ENCODE measurements at places on chromosomes 3 and 15.

GRCh38 chr3:47989981-47990440 is 26.2 kb downstream of the MAP4 start:
- DNase-seq: peak; percentile 38

- no peak for DNase-seq
Measured at GRCh38 chr3:130411320-130411719, 65.8 kb downstream of the COL6A5 start.

DNA sequence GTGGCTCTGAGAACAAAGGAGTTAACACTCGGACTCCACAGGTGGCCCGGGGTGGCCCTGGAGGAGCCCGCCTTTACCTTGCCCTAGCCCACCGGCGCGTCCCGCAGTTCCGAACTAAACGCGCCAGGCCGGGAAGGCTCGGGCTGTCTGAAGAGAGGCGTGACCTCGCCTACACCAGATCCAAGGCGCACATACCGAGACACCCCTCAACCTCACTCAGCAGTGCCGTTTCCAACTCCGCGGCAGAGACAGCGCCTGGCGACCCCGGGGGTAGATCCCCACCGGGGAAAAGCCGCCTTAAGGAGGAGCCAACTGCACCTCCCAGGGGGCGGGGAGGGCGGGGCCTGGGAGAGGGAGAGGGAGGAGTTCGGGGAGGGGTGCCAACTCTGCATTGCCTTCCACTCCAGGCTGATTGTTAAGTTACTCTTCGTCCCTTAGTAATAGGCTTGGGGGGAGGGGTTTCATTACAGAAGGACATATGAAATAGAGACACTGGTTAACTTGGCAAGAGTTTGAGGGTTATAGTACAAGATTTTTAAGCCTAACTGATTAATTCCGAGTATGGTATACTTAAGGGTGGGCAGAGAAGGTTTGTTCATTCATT is at the start of gene DLG1:
Gene DLG1 (minus strand): TSS at position 272 of the 604 bp plus-strand sequence. CDS start 1,408 bp downstream, outside the sequence.
- peak; percentile 67 for DNase-seq

DNA sequence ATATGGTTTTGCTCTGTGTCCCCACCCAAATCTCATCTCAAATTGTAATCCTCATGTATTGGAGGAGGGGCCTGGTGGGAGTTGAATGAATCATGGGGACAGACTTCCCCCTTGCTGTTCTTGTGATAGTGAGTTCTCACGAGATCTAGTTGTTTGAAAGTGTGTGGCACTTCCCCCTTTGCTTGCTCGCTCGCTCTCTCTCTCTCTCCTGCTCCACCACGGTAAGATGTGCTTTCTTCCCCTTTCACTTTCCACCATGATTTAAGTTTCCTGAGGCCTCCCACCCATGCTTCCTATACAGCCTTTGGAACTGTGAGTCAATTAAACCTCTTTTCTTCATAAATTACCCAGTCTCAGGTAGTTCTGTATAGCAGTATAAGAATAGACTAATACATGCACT is 60.7 kb downstream of the GSK3B start:
- DNase-seq: no peak

GRCh38 chr3:105166893-105167292 is 199.8 kb upstream of the ALCAM start:
- no peak for DNase-seq

DNA sequence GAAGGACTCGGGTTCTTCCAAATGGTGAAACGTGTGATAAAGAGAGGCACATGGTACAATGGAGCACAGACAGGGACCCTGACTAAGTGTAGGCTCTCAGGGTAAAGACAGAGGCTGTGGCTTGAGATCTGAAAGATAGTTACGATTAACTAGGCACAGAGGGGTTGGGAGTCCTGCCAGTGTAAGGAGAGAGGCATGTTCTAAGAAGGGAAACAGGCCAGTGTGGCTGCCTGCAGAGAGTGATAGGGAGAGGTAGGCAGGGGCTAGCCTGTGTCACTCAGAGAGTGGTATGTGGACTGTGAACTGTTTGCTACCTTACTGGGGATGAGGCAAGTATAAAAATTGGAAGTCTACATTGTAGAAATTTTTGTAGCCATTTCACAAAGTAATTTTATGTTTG is 109.5 kb downstream of the PEX5L start:
- no peak for DNase-seq

DNA sequence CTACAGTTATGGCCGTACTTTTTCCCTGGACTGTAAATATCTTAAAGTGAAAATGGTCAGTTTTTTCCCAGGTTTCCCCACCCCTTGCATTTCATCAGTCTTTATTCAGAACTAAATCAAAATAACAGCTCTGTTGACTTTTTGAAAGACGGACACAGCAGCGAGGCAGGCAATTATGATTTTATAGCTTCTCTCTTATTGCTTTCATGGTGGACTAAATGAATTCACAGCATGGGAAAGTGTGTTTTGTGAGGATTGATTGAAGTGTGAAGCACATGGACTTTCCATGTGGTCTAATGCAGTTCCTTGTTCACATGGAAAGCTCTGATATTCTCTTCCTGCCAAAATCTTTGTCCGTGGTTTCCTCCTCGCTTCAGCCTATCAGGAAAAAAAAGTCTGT is 268.7 kb upstream of the ARL6 start:
- DNase-seq: no peak

DNA sequence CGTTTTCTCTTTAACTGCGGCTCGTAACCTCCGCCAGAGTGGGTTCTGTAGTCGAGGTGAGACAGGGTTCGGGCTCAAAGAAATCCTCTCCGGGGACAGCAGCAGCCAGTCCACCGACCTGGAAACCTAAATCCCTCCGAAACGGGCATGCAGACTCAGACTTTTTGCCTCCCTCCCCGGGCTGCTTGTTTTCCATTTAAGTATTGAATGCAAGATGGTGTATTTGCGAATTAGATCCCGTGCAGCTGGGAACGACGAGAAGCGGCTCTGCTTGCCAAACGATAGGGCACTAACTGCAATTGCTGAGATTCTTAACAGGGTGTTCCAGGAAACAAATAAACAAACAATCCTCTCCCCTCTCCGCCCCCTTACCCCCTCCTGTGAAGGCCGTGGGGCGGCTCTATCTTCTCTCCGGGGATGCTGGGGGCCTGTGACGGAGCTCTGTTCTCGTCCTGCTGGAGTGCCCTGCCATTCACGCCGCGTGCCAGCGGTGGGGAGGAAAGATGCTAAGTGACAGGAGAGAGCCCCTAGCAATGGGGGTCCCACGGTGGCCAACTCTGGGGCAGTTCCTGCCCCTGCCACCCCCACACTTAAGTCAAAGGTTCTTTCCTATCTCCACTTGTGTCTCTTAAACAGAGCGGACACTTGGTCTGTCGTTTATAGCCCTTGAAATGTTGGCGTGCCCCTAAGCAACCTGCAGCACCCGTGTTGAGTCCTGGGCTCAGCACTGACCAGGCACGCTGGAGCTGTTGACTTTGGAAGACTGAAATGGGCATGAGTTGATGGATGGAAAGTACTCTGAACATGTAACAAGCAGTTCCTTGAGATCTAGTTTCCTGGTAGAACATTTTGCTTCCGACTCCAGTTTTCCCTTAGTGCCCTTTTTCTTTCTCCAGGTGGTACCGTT is 1.3 kb upstream of the ETV5 start:
- no peak for DNase-seq

DNA sequence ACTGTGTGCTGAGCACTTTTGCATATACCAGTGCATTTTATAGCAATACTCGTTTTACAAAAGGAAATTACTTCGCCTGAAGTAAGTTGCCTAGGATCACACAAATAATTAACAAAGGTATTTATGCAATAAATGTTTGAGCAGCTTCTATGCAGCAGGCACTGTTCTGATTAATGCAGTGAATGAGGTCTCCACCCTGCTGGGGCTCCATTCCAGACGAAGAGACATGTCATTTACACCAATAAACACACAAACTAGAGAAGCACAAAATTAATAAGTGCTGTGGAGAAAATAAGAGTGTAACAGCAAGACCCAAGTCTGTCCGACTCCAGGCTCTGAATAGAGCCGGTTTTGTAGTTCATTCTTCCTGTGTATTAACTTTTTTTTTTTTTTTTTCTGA is 17.5 kb downstream of the NOX5 start:
- DNase-seq: no peak

- no peak for DNase-seq
Measured at GRCh38 chr3:184565421-184566211, 4.0 kb downstream of the EPHB3 start.

- no peak for DNase-seq
Measured at GRCh38 chr3:69809076-69809835, 70.0 kb downstream of the MITF start.

- DNase-seq: no peak
Measured at GRCh38 chr3:194806991-194807630, 121.4 kb downstream of the FAM43A start.

GRCh38 chr15:98658831-98659699 is 10.7 kb downstream of the IGF1R start:
- DNase-seq: no peak

GRCh38 chr3:133882986-133883586 is 12.6 kb downstream of the RAB6B start:
- DNase-seq: no peak

DNA sequence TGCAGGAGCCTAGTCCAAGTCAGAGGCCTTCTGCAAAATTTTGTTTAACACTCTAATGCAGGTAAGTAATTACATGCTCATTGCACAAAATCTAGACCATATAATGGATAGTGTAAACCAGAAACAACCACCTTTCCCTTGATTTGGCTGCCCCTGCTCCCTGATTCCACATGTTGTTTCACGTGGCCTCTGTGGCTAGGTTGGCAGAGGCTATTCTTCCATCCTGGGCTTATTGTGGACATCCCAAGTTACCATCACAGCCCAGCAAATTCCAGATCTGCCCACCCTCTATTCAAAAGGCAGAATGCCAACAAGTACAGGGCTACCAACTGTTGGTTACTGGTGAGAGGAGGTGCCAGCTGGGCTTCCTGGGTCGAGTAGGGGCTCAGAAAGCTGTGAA is 794.5 kb upstream of the GRM7 start:
- DNase-seq: no peak

- DNase-seq: no peak
Measured at GRCh38 chr15:92326236-92326635, 67.4 kb upstream of the ST8SIA2 start.

GRCh38 chr15:29795610-29796009 is 26.7 kb downstream of the TJP1 start:
- DNase-seq: no peak

DNA sequence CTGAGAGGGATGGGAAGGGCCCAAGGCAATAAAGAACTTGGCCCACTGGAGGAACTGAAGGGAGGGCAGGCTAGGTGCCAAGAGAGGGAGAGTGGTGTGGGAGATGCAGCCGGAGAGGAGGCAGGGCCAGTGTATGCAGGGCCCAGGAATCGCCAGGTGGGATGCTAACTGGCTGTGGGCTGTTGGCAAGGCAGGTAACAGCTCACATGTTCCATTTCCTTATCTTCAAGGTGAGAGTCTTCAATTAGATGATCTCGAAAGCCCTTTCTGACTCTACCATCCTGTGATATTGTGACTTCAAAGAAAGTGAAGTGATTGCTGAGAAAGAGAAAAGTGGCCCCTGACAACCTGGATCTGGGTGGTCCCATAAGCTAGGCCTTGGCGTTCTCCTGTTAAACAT is 49.0 kb downstream of the CASR start:
- no peak for DNase-seq

GRCh38 chr3:126927846-126928245 is 55.1 kb upstream of the PLXNA1 start:
- DNase-seq: no peak

DNA sequence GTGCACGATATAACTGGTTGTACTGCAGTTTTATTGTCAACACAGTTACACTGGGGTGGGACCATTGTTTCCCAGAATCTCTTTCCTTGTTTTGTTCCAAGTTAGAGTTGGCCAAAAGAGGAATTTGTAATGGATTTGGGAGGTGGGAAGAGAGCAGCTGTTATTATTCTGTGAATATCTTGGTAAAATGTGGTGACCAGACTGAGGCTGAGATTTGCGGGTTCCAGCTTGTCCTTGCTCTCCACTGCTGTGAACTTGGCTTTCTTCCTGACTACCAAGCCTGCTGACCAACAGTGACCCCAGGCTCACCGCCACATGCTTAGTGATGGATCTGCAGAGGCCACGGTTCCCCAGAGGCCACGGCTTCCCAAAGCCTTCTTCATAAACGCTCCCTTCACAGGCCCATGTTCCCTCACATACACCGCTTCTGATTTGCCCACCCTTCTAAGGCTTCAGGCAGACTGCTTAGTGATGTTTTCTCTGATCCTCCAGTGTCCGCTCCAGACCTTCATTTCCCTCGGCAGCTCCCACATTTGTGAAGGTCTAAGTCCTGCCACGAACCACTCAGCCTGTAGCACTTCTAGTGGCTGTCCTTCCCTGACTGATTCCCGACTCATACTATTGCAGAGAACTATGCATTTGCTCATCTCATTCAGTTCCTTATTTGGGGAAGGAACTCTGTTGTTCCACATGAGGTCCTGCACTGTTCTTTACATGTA is 525.5 kb upstream of the RGMA start:
- DNase-seq: no peak

GRCh38 chr15:101070502-101071273 is 151.5 kb downstream of the LRRK1 start:
- DNase-seq: no peak

- peak; percentile 10 for DNase-seq
Measured at GRCh38 chr3:32238453-32239306, at the start of gene CMTM8. Gene CMTM8 (plus strand): TSS chr3:32238680. CDS start chr3:32238973, 293 bp downstream.

DNA sequence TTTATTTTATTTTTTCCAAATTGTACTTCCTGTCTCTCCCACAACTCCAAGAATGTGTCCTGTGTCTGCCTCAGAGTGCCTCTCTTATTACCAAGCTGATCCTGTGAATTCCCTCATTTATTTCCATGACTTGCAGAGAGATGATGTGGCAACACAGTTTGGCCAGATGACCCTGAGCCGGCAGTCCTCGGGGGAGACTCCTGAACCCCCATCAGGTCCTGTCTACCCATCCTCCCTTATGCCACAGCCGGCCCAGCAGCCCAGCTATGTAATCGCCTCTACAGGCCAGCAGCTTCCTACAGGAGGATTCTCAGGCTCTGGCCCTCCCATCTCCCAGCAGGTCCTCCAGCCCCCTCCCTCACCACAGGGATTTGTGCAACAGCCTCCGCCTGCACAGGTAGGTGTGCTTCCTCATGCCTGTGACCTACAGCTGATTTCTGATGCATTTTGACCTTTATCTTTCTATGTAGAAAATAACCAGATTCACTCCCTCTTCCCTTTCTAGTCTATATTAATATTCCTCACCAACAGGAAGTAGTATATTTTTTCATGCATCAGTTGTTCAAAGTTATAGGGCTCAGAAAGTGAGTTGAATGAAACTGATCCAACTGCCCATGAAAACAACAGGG is 100.0 kb downstream of the ARPP21 start:
- no peak for DNase-seq

DNA sequence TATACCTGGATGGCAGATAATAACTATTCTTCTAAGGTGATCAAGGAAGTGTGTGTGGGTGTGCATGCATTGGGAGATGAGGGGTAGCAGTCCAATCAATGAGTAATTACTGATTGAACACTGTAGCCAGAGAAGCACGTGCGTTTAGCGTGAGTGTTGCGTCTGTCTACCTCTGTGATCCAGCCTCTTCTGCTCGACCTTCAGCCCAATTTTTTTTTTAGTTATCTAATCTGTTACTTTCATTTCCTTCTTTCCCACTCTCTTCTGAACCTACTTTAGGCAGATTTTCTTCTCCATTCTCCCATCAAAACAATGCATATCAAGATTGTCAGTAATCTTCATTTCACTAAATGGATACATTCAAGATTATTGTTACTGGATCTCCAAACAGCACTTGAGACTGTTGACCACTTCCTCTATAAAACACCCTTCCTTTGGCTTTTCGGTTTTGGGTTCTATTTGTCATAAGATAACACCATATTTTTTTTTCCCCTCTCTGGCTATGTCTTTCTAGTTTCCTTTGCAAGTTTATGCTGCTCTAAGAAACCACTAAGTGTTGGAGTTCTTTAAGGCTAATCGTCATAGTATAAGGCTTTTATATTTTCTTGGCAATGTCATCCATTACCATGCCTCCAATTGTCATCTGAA is 41.0 kb downstream of the MCTP2 start:
- DNase-seq: no peak

GRCh38 chr3:45081506-45082141 is 55.5 kb downstream of the CLEC3B start:
- DNase-seq: no peak

Measured in stimulated activated CD8-positive, alpha-beta memory T cell treated with anti-CD3 and anti-CD28 coated beads, Interleukin-7, amount 100 ng/mL, for 1 hour (primary cell).